Amygdala (tissue), 56 donors: ENCODE measurements at places on chromosomes 12 and 14.

DNA sequence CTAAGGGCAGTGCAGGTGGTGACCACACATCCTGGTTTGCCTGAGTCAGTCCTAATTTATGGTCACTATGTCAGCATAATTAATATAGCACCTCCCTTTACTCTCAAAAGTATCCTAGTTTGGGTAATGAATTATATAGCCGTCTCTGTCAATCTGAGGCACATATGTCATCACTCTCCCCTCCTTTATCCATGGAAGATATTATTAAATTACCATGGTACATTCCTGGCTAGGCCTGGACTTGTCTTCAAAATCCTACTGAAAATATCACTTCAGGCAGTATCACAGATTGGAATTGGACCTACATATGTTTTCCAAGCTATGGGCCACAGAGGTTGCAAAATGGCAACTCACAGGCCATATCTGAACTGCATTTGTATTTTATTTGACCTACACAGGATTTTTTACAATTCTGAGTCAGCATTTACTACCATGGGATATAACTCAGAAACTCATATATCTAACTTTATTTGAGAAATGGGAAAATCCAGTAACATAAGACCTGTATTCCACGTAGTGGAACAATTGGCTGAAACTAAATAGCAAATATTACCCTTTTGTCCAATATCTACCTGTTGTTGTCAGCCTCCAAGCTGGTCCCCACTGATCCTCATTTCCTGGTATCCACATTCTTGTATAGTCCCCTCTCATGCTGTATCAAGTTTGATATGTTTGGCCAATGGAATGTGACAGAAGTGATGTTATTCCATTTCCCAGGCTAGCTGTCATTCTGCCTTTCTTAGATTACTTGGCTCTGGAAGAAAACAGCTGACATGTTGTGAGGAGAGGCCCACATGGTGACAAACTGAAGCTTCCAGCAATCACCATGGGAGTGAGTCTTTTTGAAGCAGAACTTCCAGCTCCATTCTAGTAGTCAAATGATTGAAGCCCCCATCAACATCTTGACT, 102.5 kb upstream of the MDM1 start:
- DNase-seq, result no peak

DNA sequence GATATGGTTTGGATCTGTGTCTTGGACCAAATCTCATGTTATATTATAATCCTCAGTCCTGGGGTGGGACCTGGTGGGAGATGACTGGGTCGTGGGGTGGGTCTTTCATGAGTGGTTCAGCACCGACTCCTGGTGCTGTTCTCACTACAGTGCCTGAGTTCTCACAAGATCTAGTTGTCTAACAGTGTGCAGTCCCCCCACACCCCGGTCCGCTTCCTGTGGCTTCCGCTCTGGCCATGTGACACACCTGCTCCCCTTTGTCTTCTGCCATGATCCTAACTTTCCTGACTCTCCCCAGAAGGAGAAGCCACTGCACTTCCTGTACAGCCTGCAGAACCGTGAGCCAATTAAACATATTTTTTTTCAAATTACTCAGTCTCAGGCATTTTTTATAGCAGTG, 1262.2 kb downstream of the TMEM121 start:
- no peak for DNase-seq

DNA sequence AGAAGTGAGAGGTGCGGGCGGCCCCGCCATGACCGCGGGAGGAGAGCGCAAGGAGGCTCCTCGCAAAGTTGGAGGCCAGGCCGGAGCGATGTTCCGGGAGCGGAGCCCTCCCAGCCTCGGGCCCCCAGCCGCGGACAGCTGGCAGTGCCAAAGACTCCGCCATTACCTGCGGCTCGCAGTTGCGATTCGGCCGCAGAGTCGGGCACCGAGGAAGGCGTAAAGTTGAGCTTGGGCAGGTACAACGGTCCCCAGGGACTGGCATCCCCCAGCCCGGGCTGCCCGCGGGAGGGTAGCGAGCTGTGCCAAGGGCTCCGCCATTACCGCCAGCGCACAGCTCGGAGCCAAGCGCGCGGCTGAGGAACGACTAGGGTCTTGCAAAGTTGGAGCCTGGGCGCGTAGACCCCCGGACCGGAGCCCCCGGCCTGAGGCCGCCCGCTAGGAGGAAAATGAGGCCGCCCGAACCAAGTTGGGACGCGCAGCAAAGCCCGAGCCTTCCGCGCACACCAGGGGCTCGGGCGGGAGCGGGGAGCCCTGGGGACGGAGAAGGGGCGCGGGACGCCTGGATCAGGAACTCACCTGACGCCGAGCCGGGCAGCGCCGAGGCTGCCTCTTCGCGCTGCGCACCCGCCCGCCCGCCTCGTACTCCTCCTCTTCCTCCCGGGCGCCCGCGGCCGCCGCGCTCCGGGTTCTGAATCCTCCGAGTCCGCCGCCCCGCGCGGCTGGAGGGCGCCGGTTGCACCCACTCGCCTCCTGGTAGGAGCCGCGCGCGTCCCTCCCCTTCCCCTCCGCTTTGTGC, 677 bp downstream of the NOS1 start:
- DNase-seq, result no peak

DNA sequence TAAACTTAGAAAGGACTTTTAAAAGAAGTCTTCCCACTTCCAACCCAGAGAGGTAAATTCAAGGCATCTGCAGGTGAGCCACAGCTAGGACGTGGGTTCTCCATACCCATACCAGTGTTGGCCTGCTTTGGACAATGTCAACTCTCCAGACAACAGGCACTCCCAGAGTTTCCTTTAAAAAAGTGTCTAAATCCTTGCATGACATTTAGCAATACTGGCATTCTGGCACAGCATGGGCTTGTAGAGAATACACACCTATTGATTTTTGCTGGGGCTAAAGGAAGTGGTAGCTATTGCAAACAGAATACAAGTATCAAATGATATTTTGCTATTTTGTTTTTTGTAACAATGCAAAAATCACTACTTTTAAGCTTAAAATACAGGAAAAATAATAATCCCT, 25.8 kb upstream of the DICER1 start:
- no peak for DNase-seq

DNA sequence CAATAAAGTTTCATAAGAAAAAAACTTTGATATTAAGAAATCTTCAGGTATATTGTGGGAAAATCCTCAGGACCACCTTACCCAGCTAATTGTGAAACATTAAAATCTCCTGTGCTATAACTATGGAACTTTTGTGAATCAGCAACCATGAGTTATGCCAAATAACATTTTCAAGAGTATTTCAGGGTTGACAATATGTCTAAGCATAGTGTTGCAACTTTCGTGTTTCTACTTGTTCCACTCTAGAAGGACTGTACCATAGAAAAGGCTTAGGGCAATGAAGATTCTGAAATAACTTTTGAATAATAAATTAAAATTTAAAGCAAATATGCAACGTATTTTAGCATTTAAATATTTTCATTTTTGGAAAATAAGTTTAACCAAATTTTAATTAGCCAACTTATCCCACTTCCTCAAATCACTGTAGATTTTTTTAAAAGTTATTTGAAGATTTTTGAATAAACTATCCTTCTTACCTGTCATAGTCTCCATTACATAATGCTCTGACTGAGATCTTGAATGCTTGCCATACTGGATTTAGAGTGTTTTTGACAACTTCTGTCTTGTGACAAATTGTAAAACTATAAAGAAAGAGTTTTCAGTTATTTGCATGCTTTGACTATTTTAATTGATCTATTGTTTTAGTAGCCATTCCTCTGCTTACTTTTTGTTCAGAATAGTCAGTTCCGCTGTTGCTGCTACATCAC, 143.6 kb downstream of the CPNE8 start:
- no peak for DNase-seq

DNA sequence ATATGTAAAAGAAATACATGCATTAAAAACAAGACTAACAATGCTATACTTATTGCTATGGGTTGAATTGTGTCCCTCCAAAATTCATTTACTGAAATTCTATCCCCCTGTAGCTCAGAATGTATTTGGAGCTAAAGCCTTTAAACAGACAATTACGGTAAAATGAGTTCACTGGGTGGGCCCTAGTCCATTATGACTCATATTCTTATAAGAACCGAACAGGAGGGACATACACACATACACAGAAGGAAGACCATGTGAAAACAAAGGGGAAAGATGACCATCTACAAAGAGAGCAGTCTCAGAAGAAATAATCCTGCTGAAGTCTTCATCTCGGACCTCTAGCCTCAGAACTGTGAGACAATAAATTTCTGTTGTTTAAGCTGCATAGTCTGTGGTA, 77.1 kb upstream of the ANKS1B start:
- no peak for DNase-seq

DNA sequence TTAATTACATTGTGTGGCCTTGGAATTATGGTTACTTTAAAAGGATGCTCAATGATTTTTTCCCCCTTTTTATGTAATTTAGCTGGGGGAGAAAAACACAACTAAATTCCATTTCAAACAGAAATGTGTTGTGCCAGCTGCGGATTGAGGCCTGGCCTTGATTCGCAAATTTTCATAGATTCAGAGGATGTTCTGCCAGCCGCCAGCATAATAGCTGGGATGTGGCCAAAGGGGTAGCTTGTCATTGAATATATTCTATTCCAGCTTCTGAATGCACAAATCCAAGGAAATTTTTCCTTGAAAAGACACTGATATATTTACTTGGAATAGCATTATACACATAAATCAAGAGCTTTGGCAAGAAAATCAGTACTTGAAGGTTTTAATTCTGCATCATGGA, 43.7 kb downstream of the TRHDE start:
- no peak for DNase-seq

DNA sequence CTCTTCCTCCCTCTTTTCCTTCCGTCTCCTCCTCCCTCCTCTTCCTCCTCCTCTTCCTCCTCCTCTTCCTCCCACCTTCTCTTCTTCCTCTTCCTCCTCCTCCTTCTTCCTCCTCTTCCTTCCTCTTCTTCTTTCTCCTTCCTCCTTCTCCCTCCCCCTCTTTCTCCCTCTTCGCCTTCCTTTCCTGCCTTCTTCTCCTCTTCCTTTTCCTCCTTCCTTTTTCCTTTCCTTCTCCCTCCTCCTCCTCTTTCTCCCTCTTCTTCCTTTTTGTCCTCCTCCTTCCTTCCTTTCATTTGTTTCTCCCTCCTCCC, 36.0 kb downstream of the MEG3 start:
- DNase-seq, result no peak

DNA sequence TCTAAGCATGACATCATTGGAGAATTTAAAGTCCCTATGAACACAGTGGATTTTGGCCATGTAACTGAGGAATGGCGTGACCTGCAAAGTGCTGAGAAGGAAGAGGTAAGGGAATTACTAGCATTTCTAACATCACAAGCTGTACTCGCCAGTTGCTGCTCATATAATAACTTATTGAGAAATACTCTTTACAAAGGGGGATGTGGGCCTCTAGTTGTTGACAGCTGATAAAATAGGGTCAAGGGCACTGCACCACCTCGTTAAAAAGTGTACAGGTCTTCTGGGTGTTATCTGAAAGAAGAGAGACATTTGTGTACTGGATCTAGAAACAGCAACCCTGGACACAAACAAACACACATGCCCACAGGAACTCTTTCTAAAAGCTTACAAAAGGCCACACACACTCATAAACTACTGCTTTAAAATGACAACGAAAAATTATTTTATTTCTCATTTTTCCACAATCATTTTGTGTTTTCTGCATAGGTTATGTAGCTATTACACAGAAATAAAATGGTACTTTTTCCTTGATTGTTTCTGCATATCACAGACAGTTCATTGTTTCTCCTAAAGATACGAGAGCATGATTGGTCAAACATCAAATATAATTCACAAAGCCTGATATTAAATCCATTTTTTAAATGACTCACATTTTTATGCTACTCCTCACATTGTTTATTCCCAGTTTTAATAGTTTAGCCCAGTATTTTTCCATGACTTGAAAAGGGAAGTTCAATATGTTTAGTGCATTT, 391.1 kb downstream of the PAWR start:
- DNase-seq, result no peak

- DNase-seq, result no peak
Observed at GRCh38 chr14:37384870-37385596, 187.3 kb downstream of the MIPOL1 start.

- no peak for DNase-seq
Observed at GRCh38 chr12:111417784-111418593, 12.3 kb downstream of the SH2B3 start.

DNA sequence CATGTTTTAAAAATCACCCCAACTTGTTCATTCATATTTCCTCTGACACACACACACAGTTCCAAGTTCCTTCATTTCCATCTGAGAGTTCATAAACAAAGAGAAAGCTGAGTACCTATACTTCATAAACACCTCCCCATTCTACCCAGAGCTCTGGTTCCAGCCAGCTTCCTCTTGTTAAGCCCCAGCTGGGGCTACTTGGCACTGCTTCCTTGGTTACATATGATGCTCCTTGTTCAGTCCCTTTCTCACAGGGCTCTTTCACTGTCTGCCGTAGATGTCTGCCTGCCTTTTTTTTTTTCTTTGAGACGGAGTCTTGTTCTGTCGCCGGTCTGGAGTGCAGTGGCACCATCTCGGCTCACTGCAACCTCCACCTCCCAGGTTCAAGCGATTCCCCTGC, 77.5 kb downstream of the COX16 start:
- no peak for DNase-seq

GRCh38 chr12:62860501-62861411, 74.2 kb downstream of the PPM1H start:
- DNase-seq, result no peak

GRCh38 chr14:32450919-32451675, 122.0 kb downstream of the AKAP6 start:
- DNase-seq, result no peak

GRCh38 chr14:75578786-75579337, 442 bp downstream of the FLVCR2 start:
- DNase-seq, result no peak

DNA sequence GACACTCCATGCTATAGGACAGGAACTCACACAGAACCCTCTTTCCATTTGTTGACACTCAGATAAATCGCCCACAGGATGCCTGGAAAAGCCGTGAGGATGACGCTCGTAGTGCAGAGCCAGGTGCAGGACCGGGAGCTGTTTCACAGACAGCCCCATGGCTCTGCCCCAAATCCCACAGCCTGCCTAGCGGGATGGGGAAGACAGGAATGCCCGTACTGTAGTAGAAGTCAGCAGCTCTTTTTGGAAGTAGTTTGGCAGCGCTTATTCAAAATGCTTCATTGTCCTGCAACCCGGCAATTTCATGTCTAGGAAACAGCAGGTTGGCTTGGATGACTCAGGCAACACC, 41.6 kb downstream of the JAG2 start:
- DNase-seq, result no peak

DNA sequence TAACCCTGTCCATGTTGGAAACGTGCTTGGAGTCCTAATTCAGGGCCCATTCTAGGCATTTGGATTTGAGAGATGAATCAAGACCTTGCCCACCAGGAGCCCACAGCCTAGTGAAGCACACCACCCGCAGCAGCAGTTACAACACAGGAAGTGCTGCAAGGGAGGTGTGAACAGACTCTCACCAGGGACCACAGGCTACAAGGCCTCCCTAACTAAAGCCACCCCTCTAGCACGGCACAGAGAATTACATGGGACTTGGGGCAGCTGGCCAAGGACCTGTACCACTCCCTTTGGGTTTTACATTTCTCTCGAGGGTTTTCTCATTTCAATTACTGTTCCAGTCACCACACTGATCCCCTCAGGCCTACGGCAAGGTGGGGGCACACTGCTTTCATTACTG, 49.5 kb upstream of the FOXN3 start:
- DNase-seq, result no peak

- no peak for DNase-seq
Observed at GRCh38 chr12:66724616-66725015, 45.7 kb upstream of the GRIP1 start.

GRCh38 chr14:53389202-53389601, 236.1 kb upstream of the DDHD1 start:
- DNase-seq, result no peak

GRCh38 chr14:57974896-57975295, 109.0 kb upstream of the SLC35F4 start:
- no peak for DNase-seq
